DMS79 treated with DMSO at 0.1 percent for 48 hours (cell line): ENCODE measurements at places on chromosomes 6 and 20.
A peak's percentile ranks its signal among the peaks of the same experiment; 100 is the strongest.

- peak; percentile 50 for DNase-seq
Measured at GRCh38 chr20:19275038-19275629, 62.7 kb downstream of the SLC24A3 start.

DNA sequence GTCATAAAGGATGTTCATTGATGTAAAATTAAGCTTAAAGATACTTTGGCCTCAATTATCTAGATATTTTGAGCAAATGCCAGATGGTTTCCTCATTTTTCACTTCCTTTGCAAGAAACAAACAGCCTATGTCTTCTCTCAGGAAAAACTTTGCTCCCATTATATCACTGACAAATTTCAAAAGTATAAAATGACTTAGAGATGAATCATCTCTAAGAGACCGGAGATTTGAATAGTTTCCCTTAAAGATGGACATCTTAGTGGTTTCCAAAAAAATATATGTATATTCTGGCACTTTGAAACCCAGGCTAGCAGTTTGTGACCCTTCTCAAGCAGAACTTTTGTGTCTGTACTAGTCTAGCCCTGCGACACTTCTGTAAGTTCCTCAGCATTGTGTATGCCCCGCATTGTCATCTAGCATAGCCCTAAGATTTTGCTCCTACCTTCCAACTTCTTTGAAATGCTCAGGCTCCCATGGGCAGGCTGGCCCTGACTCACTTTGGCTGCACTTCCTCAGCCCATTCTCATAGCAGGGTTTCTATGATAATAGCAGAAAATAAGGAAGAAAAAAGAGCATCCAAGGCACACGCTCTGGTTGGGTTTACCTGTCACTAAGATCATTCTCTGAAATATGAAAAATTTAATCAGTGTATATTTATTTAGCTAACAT, 25.7 kb upstream of the POU3F2 start:
- no peak for DNase-seq

GRCh38 chr6:91761621-91762020, 1174.7 kb upstream of the MAP3K7 start:
- no peak for DNase-seq

DNA sequence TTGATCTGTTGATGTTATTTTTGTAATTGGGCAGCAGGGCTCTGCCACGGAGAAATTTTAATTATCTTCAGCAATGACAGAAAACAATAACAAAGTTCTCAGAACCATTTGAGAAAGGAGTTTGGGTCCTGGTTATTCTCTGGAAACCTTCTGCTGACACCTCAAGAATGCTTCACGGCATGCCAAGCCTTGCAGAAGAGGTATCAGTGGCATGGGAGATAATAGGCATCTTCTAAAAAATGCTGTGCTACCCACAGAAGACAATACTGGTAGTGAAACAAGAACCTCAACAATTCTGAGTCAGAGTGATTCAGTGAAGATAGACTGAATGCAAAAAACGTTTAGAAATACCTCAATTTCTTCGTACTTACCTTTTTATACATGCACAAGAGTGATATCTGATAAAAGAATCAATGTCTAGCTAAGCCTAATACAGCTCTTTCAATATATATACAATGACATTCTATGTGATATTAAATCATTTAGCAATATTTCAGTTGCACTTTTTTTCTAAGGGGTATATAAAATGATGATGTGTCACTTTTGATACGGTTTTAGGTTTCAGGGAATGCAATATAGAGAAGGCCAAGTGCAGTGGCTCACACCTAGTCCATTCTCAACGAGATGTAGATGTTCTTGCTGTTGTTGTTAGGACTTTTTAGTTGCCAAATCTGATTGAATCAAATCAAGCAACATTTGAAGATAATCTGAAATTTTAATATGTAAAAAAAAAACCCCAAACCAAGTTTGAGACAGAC, 110.4 kb upstream of the COL21A1 start:
- DNase-seq, result no peak

- DNase-seq, result no peak
Measured at GRCh38 chr6:17193106-17193775, 87.9 kb upstream of the RBM24 start.

- no peak for DNase-seq
Measured at GRCh38 chr6:7938562-7939183, 28.1 kb upstream of the TXNDC5 start.

DNA sequence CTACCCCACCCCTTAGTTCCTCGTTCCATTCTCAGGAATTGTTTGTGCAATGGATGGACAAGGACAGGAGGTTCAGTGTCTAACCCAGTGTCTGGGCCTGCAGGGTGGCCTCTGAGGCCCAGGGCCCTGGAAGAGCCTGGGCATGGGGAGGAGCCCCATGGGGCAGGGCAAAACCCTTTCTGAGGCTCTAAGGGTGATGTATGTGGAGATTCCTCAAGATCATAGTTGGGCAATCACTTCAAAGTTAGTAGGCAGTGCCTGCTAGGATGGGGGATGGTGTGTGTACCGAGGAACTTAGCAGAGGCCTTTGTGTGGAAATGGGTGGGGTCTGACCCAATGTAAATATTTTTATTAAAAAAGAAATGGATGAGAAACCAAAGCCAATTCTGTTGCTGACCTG, 6.7 kb upstream of the C2 start:
- DNase-seq, result no peak

DNA sequence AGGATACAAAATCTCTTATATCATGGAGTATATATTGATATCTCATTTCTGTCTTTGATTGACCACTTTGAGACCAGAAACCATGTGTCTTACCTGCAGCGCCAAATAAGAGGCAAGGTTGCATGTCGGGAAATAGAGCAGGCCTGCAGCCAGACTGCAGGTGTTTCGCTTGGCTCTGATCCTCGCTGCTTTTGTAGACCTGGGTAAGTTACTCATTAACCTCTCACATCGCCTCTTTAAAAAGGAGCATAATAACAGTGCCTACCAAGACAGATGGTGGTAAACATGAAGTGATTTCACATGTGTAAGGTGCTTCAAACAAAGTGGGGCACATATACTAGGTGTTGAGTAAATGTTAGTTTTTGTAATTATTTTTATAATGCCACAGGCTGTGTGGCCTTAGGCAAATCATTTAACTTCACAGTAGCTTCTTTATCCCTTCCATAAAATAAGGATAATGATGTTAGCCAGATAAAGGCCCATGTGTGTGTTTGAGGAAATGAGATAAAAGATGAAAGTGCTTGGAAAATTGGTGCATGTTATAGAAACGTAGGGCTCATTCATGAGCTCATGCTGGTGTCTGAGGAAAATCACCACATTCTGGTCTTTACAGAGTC, 248.8 kb upstream of the MAP3K7 start:
- no peak for DNase-seq

DNA sequence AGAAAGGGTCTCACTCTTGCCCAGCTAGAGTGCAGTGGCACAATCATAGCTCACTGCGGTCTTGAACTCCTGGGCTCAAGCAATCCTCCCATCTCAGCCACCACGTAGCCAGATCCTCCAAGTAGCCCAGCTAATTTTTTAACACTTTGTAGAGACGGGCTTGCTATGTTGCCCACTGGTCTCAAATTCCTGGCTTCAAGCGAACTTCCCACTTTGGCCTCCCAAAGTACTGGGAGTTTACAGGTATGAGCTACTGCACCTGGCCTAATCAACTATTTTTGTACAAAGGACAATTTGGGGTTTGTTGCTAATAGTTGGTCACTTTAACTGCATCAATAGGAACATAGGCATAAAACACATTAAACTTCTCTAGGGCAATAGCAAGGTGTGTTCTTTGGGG, 29.9 kb upstream of the SYNCRIP start:
- no peak for DNase-seq

DNA sequence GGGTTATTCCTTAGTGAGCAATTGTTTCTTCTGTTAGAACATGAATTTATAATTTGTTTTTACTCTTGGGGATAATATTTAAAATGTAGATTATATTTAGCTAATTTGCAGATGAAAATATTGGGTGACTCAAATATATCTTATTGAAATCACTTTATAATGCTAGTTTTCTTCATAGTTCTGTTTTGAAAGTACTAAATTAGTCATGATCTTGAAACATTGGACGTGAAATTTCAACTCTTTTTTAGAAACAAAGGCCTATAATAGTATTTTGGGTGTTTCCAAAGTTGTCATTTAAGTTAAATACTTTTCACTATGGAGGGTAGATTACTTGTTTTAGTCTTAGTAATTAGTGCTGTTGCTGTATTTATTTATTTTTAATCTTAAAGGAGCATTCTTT, 250.9 kb downstream of the UTRN start:
- DNase-seq, result no peak

GRCh38 chr6:88825856-88826255, 137.6 kb downstream of the RNGTT start:
- DNase-seq, result no peak

- DNase-seq, result no peak
Measured at GRCh38 chr6:105211831-105212230, 32.0 kb upstream of the POPDC3 start.

GRCh38 chr20:40390654-40391053, 298.4 kb downstream of the MAFB start:
- DNase-seq, result no peak

DNA sequence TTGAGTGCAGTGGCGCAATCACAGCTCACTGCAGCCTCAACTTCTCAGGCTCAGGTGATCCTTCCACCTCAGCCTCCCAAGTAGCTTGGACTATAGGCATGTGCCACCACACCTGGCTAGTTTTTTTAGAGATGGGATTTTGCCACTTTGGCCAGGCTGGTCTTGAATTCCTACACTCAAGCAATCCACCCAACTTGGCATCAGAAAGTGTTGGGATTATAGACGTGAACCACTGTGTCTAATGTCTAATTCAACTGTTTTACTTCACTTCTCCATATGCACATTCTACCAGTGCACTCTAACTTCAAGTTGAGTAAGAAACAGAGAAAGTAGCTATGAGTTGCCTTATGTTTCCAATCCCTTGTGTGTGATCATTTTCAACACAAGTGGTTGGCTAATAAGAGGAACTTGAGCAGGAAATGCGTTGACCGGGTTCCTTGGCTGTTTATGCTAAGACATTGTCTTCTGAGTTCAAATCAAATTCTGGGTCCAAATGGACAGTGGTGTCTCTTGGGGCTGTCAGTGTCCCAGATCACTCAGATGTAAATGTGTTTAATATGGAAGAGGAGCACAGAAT, 23.9 kb downstream of the ZNF337 start:
- DNase-seq, result no peak

DNA sequence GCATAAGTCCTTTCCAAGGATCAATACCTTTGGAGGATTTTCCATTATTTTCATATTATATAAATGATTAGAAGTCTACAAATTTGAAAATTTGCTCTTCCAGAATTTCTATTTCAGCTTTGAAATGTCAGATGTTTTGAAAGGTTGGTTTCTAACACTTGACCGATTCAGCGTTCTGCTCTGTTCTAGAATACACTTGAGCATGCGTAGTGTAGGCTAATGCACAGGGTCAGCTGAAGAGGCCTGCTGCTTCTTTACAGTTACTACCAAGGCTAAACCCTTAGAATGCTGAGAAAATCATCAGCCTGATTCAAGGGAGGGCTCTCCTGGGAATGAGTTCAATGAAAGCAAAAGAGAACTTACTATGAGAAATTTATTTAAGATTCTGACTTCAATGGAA, 177.6 kb downstream of the RNF144B start:
- DNase-seq, result no peak

DNA sequence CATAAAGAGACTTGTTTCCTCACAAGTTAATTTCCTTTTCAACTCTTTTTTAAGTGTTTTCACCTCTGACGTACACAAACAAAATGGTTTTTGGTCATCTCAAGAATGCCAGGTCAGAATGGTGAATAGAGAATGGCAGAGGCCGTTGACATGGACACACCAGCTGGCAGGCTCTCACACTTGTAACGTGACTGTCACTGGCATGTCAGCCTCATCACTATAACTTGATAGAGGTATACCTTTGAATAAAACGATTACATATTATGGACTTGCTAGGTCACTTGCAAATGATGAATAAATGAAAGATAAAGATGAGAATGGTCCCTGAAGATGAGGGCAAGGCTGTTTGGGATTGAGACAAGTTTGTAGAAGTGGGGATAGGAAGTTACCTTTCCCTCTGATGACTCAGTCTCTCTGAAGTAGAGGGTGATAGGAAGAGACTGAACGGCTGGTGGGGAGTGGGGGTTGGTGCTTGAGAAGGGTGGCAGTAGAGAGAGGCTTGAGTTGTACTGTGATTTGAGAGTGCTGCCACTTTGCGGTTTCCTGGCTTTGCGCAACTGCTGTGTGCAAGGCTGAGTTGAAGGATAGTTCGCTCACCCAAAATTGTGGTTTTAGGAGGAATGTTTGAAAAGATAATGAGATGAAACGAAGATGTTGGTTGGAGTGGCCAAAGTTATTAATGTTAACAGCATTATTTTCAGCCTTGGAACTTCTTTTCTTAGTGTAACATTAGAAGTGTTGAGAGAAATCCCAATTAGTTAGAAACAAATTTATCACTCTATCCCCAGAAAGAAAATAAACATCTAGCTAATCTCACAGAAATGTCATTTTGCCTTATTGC, 30.3 kb downstream of the TBPL1 start:
- no peak for DNase-seq

- no peak for DNase-seq
Measured at GRCh38 chr6:32113386-32114352, 4.5 kb upstream of the TNXB start.

GRCh38 chr6:87993356-87993755, 54.3 kb upstream of the SPACA1 start:
- DNase-seq, result no peak

DNA sequence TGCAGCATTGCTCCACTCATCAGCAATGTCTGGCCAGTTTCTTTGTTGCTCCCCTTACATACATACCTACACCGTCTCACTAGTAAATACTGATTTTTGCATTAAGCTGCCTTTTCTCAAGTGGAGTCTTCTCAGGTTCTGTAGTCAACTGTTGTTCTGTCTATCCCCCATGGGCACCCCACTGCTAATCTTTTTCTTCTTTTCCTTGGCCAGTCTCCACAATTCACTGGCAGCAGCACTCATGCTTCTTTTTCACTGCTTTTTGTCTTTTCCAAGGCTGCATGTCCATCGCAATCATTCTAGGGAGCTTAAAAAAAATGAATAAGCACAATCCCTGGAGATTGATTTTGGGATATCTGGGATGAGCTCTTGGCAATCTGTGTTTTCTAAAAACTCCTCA, 10.3 kb upstream of the ERVFRD-1 start:
- DNase-seq, result no peak

DNA sequence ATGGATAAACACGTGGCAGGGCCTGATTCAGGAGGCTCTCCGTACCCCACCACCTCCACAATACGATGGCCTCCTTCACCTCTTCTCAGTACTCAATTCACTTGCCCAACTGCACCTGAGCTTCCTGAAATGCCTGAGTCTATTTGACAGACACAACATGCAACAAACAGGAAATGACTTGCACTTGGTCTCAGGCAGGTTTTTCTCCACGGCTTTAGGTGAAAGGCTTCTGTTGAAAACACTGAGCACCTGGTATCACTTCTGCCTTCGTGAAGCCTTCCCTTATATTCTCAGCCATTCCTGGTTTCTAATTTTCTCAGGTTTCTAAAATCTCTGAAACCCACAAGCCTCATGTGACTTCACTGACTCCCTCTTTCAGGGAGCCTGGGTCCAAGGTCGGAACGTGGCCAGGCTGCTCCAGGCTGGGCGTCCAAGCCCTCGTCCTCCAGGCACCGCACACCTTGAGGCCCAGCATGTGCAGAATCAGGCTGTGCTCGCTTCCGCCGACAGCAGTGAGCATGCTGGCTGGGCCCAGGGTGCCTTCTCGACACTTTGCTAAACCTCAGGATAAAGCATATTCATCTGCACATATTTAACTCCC, 34.7 kb downstream of the TAF4 start:
- no peak for DNase-seq

- DNase-seq, result no peak
Measured at GRCh38 chr20:58645412-58645968, 5.6 kb upstream of the STX16 start.

- DNase-seq, result no peak
Measured at GRCh38 chr6:68252632-68253031, 382.4 kb upstream of the ADGRB3 start.

- DNase-seq, result no peak
Measured at GRCh38 chr20:21352703-21353102, 44.6 kb downstream of the NKX2-4 start.
